ENCODE measurements at places on chromosomes 4 and X. TPM values are rescaled to one million over a fixed set of nuclear protein-coding genes. Genes with fewer than 3 reads are reported as not detected.

TEX11 gene
- total RNA-seq, result not detected

POF1B gene
- not detected for total RNA-seq

DCAF4L1 gene
- total RNA-seq, result 0.12 TPM

DDIT4L gene
- total RNA-seq, result 2.7 TPM

OPRPN gene
- not detected for total RNA-seq

ANK2 gene
- 17.0 TPM for total RNA-seq

MFAP3L gene
- total RNA-seq, result 14.2 TPM

FAM193A gene
- total RNA-seq, result 6.8 TPM

GPC3 gene
- 26.6 TPM for total RNA-seq

PASD1 gene
- total RNA-seq, result not detected

MAP7D2 gene
- not detected for total RNA-seq

ADAM29 gene
- not detected for total RNA-seq

INPP4B gene
- 20.2 TPM for total RNA-seq

EDA gene
- 0.35 TPM for total RNA-seq

IL1RAPL1 gene
- under 0.01 TPM for total RNA-seq

All from smooth muscle cell of the coronary artery (primary cell).